ENCODE measurements at places on chromosomes 7 and 10.

GRCh38 chr10:28744069-28744768 is 66.9 kb downstream of the BAMBI start:
- no peak for DNase-seq

- DNase-seq = no peak
These were observed 191.3 kb upstream of the CDCA7L start for GRCh38 chr7:22137026-22137425.

GRCh38 chr7:153509768-153510167 is 542.4 kb upstream of the DPP6 start:
- no peak for DNase-seq

GRCh38 chr7:83509255-83510021 is 139.5 kb downstream of the SEMA3E start:
- no peak for DNase-seq

- DNase-seq = no peak
These were observed 149.6 kb downstream of the BICC1 start for GRCh38 chr10:58662314-58662713.

- no peak for DNase-seq
These were observed 248.3 kb upstream of the IGFBP3 start for GRCh38 chr7:46169384-46169755.

DNA sequence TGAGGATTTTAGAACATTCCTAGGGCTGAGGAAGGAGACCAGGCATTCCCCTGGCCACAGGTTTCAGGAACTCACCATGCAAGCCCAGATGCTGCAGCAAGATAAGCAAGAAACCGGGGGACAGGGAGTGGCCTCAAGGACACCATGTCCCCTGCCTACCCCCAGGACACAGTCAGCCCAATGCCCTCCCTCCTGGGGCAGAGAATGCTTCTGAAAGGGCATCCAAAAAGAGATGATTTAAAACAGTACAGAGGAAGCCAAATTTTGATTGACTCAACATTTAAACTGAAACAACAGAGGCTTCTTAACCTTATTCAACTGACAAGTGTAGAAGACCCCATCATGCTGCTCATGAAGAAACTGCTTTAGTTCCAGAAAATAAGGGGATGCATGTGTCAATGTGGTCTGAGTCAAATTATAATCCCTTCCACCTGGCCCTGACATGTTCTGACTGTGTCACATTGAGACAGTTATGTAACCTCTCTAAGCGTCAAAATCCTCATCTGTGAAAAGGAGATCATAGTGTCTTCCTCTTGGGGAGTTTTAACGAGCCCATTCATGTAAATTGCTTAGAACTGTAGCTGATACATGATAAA is 60.0 kb downstream of the ICA1 start:
- no peak for DNase-seq

GRCh38 chr7:113582471-113582870 is 336.3 kb downstream of the PPP1R3A start:
- no peak for DNase-seq

DNA sequence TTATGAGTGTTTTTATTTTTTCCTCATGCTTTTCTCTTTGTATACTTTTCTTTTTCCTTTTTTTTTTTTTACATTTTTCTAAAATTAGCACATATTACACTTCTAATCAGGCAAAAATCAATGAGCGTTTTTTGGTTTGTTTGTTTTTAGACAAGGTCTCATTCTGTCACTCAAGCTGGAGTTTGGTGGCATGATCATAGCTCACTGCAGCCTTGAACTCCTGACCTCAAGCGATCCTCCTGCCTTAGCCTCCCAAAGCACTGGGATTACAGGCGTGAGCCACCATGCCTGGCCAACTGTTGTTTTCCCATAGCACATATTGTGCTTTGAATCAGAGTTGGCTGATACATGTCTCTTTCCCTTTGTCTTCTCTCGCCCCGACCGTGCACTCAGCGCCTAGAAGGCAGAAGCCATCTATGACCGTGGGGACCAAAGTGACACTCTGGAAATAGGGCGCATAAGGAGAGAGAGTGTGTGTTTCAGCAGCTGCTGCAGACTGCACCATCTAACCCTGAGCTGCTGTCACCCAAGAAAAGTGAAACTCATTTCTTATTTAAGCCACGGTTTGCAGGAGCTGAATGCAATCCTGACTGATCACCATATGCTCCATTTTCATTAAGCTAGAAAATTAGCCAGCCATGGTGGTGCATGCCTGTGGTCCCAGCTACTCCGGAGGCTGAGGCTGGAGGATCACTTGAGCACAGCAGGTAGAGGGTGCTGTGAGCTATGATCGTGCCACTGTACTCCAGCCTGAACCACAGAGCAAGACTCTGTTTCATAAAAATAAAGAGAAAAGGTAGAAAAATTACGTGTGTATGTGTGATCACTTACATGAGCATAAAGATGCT is 41.4 kb upstream of the GTF2I start:
- no peak for DNase-seq

DNA sequence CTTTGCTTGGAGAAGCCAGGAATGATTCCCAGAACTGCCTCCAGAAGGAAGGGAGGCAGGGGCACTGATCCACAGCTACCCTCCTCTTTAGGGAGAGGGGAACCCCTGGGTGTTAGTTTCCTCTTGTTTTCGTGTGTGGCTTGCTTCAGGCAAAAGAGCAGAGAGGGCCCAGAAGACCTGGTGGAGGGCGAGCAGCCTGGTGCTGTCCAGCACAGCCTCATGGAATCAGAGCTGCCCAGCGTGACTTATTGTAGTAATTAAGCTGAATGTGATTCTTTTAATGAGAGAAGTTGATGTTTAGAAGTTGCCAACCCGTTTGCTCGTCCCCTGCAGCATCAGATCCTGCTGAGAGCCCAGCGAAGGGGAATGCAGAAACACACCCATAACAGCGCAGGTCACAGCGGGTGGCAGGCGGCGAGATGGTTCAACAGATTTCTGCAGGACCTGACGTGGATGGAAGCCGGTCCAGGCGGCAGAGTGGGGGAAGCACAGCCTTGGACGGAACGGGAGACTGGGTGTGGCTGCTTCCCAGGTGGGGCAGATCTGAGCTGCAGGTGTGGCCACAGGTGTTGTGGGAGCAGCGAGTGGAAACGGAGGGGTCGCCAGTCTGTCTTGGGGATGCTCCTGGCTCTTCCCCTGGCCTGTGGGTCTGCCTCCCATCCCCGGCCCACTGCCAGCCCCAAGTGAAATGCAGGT is 53.7 kb upstream of the SHH start:
- DNase-seq = no peak

- no peak for DNase-seq
These were observed 283.1 kb upstream of the KAT6B start for GRCh38 chr10:74543276-74543675.

GRCh38 chr7:129431911-129432643 is 2.2 kb upstream of the STRIP2 start:
- no peak for DNase-seq

DNA sequence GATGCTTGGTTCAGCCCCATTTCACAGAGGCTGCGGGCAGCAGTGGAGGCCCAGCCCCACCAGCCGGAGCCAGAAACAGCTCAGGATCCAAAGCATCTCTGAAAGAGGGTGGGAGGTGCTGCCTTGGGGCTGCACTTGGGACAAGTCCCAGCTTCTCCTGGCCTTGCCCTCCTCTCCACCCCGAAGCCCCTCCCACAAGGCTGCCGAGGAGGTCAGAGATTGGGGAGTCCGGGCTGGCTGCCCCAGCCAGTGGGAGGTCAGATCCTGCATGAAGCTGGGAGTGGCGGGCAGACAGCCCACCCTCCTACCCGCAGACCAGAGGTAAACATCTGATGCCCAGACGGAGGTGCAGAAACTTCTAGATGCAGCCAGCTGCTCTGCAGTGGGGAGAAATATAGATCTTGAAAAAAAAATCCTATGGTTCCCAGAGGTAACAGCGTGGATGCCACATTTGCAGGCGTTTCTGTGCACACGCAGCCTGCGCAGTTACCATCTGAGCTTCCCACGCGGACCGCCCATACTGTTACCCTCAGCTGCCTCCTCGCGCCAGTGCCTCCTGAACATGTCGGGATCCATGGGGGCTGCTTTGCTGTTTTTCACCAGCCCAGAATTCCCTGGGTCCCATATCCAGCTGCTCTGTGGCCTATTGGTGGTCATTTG is 36.9 kb upstream of the GNA12 start:
- DNase-seq = peak; percentile 82

- DNase-seq = no peak
These were observed 913.8 kb downstream of the KCNMA1 start for GRCh38 chr10:76723844-76724243.

GRCh38 chr10:103204353-103205255 is 11.5 kb upstream of the NT5C2 start:
- peak; percentile 79 for DNase-seq

DNA sequence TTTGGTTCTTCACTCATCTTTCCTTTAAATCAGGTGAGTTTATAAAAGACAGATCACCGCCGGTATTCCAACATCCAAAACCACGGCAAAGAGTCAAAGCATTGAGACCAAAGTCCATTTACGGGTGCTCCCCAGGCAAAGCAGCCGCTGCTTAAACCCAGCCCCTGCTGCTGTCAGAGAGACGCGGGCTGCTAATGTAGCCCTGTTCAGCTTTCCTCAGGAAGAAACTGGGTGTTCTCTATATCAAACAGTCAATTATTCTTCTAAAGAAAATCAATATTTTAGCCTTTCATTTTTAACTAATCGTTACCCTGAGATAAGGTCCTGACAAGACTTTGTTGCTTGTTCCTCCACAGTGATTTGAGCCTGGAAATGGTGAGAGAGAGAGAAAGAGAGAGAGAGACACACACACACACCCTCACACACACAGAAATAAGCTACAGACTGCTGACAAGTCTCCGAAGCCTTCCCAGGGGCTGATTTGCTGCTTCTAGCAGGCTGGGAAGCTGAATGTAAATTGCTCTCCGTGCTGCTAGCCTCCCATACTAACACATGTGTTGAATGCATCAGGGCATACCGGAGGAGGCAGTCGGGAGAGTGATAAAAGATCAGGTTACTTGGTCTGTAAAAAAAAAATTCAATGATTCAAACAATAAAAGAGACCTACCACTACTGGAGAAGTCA is 183.0 kb upstream of the ANK3 start:
- peak; percentile 62 for DNase-seq

- no peak for DNase-seq
These were observed 67.3 kb downstream of the ST7 start for GRCh38 chr7:117020591-117020973.

- no peak for DNase-seq
These were observed 328.2 kb downstream of the DNAJB6 start for GRCh38 chr7:157664871-157665633.

DNA sequence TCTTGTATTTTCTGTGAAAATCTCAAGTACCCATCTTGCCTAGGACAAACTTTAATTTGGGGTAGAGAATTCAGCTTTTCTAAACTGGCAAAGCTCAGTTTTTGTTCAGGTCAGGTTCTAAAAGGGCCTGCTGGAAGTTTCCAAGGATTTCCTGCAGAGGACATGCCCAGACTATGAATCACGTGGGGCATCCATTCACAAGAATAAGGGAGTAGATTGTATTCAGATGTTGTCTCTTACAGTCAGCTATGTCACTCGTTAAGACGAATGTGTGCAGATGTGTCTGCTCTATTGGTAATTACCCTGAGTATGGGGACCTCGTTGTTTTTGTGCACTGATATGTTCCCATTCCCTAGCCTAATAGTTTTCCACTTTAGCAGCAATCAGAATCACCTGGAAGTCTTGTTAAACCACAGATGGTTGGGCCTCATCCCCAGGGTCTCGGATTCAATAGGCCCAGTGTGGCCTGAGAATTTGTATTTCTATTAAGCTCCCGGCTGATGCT is 81.0 kb upstream of the ITPRID1 start:
- no peak for DNase-seq

DNA sequence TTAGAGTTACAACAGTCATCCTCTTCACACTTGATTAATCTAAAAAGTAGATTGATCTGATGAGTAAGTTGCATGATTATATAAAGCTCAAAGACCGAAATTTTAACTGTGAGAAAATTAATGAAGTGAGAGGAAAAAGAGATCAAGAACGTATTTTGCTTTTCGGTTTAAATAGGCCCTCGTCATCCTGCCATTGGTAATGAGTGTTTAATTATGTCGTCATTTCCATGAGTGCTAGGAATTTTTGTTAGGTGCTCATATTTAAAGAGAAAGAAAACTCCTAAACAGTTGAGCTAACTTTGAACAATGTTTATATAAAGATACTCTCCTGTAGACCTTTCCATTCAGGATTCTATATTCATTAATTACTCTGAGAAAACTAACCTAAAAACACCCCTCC is 159.4 kb downstream of the TPK1 start:
- no peak for DNase-seq

GRCh38 chr10:70952401-70952800 is 64.0 kb upstream of the PCBD1 start:
- DNase-seq = no peak

DNA sequence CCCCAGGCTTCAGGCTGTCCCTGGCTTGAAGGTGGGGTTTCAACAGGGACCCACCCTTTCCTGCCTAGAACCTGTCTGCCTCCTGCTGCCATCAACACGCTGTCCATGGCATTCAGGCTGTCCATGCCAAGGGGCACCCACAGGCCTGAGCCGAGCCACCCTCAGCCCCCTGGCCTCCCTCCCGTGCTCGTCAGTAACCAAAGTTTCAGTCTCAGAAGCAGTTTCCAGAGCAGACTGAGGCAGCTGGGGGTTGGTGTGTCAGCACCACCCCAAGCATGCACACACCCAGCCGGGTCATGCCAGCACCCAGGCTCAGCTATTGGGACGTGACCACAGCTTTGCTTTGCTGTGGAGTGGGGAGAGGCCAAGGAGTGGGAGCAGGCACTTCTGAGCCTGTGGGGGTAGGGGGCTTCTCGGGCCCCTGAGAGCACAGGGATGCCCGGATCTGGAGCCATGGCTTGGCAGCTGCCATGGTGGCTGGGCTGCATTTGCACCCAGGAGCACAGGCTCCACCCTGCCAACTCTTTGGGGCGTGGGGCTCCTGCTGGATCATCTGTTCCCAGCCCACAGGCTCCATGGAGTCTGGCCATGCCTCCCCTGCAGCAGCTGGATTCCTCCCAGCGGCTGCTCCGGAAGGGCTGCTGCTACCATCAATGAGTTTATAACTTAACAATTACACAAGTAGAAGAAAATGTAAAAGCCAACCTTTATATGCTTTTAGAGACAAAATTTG is 314.5 kb upstream of the SEMA3C start:
- no peak for DNase-seq

DNA sequence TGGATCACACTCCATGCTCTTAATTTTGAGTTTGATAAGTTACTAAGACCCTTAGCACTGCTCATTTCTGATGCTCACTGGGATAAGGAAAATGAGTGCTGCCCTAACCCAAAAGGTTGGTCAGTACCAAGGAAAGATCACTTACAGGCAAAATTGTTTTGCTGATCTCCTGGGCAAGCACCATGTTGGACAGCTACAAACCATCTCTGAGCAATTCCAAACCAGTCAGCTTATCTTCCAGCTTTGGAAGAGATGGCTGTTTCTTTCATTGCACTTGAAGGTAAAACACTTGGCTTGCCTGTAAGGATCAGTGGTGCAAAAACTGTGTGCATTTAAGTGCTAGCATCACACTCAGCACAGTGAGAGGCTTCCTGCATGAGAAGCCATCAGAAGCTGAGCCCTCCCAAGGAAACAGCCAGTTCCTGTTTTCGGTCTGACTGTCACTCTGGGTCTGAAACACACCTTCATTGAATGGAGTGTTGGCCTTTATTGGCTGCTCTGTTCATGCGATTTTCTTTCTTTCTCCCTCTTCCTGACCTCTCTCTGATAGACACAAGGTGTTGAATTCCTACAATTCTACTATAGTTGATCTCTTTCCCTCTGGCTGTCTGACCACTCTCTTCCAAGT is 126.4 kb upstream of the GHITM start:
- no peak for DNase-seq
